ENCODE measurements at places on chromosomes 2 and 18.

DNA sequence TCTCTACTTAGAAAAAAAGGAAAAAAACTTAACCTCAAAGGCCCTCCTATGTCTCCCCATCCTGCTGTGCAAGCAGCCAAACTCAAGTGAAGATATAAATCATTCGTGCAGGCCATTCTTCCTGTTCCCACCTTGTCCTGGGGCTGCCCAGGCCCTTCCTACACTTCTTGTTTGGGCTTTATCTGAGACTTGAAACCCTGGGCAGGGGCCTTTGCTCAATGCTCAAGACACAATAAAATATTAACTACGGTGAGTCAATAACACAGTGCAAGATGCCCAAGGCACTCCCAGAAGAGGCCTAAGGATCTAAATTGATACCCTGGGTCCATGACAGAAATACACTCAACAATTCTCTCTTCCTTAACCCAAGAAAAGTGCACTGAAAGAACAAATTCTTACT, 67.6 kb downstream of the TBC1D8 start:
- no peak for DNase-seq

GRCh38 chr2:229714736-229715541, 584 bp upstream of the DNER start:
- DNase-seq, result peak; percentile 6

GRCh38 chr2:122481244-122481622, 725.8 kb downstream of the TSN start:
- DNase-seq, result no peak

DNA sequence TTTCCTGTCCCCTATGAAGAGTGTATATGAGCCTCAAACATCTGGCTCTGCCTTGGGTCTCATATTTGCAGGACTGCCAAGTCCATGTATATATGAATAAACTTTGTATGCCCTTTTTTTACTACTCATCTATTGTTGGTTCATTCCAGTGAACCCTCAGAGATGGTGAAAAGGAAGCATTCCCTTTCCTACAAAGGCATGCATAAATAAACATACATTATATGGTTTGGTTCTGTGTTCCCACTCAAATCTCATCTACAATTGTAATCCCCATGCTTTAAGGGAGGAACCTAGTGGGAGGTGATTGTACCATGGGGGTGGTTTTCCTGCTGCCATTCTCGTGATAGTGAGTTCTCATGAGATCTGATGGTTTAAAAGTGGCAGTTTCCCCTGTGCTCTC, 534.2 kb downstream of the SPAG16 start:
- no peak for DNase-seq

GRCh38 chr2:49577041-49577440, 422.7 kb upstream of the FSHR start:
- DNase-seq, result no peak

DNA sequence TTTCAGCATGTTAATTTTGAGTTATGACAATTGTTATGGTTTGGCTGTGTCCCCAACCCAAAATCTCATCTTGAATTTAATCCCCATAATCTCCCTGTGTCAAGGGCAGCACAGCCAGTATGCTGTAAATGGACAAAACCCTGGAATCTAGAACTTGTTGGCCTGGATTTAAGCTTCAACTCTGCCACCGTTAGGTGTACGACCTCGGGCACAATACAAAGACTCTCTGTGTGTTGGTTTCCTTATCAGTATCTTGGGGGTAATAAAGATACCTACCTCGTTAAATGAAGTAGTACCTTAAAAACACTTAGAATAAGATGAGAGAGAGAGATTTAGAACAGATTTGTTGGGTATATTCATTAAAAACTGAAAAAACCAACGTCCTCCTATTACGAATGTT, 106.5 kb downstream of the CDH19 start:
- no peak for DNase-seq

- DNase-seq, result no peak
Measured at GRCh38 chr2:128786741-128787478, 468.2 kb upstream of the HS6ST1 start.

- no peak for DNase-seq
Measured at GRCh38 chr18:63477200-63477599, 442 bp downstream of the SERPINB5 start.

- no peak for DNase-seq
Measured at GRCh38 chr2:216799873-216800431, 59.9 kb downstream of the TNP1 start.

DNA sequence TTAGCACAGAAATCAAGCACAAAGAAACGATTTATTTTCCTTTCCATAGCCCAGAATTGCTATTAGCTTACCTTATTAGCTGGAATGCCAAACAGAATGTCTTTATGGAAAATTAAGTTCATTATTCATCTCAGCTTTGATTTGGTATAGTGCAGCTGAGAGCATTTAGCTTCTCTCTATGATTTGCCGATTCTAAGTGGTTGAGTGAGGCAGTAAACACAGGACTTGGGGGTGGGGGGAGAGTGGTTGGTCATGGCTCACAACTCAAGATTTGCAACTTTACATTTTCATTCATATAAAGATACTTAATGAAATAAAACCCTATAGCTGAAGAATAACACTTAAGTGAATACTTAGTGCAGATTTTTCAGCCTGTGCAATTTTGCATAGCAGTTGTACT, 395.2 kb downstream of the TGIF1 start:
- no peak for DNase-seq

- peak; percentile 79 for DNase-seq
Measured at GRCh38 chr2:142165790-142166189, 35.0 kb upstream of the LRP1B start.

- no peak for DNase-seq
Measured at GRCh38 chr2:105220604-105221003, 20.9 kb upstream of the GPR45 start.

- DNase-seq, result no peak
Measured at GRCh38 chr2:152585830-152586484, 131.3 kb downstream of the PRPF40A start.

Measured in stimulated activated naive B cell treated with anti-CD40 and anti-IgM and Interleukin-4, amounts not matched to agents 10 μg/mL and 1 μg/mL and 100 μg/mL, for 72 hours (primary cell).